GOT3 (cell line): ENCODE measurements at places on chromosomes 12 and 14.

GRCh38 chr12:108852674-108853309 is 4.6 kb downstream of the SSH1 start:
- DNase-seq: no peak

DNA sequence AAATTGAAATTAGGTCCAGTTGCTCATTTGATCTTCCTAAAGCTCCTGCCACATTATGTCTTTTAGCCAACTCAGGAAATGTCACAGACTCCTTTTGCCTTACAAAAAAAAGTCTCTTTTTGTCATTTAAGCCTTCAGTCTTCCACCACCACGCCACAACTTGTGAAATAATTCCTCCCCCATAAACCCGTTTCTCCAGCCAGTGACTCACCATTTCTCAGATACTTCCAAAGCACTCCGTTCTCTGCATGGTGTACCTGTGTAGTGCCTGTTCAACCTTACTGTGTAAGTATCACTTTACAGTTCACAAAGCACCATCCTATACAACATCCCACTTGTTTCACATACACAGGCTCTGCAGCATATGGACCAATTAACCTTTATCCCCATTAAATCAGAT is 139.5 kb upstream of the AEBP2 start:
- DNase-seq: no peak

GRCh38 chr14:51616724-51617409 is 34.8 kb upstream of the FRMD6 start:
- no peak for DNase-seq

DNA sequence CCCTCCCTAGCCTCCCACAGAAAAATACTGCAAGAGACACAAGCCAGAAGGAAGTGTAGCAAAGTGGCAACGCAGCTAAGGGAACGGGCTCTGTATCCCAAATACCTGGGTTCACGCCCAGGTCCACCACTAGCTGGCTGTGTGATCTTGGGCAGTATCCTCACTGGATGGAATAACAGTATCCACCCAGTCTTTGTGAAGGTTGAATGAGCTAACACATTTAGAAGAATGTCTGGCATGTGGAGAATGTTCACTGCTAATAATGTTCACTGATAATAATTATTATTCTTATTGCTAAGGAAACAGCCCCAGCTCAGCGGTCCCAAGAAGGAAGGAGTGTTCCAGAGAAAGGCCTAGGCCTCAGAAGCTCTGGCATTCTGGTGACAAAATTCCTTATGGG is 70.9 kb downstream of the VWF start:
- DNase-seq: no peak

DNA sequence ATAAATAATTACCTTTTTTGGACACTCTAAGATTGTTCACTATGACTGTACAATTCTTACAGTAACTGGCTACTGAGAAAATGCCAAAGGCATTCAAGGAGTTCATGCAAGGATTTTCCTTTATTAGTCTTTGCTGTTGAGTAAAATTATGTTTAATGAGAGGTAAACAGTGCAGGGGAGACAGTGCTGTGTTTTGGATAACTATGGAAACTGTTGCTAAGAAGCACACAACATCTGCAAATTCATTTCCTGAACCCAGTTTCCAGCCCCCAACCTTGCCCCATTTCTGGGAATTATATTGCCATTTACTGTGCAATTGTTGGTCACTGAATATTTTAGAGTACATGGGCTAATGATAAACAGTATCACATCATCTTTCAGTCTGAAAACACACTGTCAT is 1005.8 kb downstream of the TRHDE start:
- no peak for DNase-seq

GRCh38 chr12:70590549-70591226 is 46.5 kb downstream of the PTPRB start:
- DNase-seq: no peak

DNA sequence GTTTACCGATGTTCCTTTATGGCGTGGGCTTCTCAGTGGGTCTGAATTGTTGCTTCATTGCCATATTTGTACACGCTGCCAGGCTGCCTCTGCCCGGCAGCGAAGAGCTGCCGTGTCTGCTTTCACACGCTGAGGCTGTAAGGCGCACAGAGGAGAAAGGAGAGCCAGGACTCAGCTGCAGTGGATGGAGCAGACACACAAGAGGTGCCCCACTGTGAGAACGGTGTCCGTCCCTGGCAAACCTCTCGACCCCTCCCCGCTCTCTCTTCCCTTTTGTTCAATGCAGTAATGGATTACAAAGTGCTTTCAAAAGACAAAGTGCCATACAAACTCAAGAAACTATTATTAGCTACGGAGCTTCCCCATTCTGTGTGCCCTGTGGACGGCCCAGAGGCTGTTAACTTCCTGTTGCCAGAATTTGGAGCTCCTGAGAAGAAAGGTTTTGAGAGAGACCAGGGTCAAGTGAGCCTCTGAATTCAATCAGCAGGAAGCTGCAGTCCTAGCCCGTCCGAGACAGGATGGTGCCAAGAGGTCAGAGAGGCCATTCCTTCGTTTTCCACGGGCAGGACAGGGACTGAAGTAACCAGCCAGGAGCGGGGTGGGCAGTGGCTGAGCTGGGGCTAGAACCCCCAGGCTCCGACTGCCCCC is 15.8 kb downstream of the CCND2 start:
- no peak for DNase-seq

GRCh38 chr14:95361373-95362137 is 41.8 kb upstream of the CLMN start:
- no peak for DNase-seq

DNA sequence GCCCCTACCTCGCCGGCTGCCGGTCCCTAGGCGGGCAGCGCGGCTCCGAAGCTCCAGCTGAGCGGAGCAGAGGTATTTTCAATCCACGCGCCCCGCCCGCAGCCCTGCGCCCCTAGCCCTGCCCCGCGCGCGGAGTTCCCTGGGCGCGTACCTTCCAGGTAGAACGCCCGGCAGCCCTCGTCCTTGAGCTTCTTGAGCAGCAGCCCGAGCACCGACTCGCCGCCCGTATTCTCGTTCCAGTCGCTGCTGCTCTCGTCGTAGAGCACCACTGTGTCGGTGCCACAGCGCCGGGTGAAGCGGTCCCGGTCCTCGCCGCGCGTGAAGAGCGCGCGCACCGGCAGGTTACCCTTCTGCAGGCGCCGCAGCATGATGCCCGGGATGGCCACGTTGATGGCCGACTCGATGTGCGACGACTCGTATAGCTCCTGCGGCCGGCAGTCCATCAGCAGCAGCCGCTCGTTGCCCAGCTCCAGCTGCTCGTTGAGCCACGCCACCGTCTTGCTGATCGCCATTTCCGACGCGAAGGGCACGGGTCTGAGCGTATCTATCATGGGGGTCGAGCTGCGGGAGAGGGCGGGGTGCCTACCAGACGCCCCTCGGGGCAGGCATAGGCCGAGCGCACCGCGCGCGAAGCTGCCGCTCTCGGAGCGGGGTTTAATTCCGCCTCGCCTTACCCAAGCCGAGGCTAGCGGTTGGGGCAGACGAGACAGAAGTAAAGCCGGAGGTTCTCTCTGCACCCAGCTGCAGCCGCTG is 636 bp downstream of the DUSP6 start:
- no peak for DNase-seq

- DNase-seq: no peak
Measured at GRCh38 chr12:127893895-127894609, 372.9 kb upstream of the TMEM132C start.

DNA sequence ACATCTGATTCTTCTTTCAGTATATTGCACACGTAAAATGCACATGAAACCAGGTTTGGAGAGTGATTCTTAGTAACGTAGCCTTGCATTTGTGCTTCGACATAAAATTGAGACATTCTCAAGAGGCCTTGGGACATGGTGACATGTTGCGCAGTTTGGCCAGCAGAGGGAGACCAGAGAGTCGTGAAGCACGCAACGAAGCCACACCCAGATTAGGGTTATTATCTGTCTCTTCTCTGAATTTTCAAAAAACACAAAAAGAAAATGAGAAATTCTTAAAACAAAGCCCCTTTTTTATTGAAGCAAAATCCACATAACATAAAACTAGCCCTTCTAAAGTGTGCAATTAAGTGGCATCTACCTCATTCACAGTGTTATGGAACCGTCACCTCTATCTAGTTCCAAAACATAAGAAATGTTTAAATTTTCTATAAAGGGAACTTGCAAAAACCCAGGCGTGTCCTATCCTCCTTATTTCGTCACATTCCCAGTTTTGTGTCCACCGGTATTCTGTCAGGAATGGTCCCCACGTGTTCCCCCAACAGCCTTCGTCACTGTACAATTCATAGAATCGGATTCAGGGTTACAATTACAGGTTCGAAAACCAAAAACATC is 108.8 kb upstream of the ATF7IP start:
- no peak for DNase-seq

DNA sequence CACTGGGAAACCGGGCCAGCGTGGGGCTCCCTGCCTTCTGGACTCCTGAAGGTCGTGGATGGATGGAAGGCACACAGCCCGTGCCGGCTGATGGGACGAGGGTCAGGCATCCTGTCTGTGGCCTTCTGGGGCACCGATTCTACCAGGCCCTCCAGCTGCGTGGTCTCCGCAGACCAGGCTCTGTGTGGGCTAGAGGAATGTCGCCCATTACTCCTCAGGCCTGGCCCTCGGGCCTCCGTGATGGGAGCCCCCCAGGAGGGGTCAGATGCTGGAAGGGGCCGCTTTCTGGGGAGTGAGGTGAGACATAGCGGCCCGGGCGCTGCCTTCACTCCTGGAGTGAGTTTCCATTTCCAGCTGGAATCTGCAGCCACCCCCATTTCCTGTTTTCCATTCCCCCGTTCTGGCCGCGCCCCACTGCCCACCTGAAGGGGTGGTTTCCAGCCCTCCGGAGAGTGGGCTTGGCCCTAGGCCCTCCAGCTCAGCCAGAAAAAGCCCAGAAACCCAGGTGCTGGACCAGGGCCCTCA is 26.9 kb downstream of the HIP1R start:
- DNase-seq: no peak

DNA sequence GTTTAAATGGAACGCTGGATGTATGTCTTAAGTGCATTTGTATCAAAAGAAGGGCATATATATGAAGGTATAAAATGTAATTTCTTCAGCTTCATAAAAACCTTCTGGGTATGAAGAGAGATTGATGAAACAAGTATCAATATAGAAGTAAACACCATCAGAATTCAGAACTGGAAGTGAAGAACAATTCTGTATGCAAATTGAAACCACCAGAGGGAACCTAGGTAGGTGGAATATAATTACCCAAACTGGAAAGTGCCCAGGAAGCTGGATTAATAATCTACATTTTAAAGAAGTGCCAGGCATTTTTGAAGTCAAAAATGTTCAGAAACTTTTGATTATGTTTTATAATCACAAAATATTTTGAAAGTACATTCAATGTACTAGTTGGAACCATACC is 336.2 kb upstream of the GARIN6 start:
- no peak for DNase-seq

GRCh38 chr14:97517566-97518234 is 720.5 kb downstream of the VRK1 start:
- DNase-seq: no peak

- DNase-seq: no peak
Measured at GRCh38 chr12:53495903-53496751, 3.1 kb downstream of the MAP3K12 start.

GRCh38 chr12:31300783-31301182 is 25.2 kb downstream of the SINHCAF start:
- DNase-seq: no peak
